CD8-positive, alpha-beta T cell (primary cell): ENCODE measurements at places on chromosomes 2 and 18. TPM values are rescaled to one million over a fixed set of nuclear protein-coding genes. Genes with fewer than 3 reads are reported as not detected.

The LIMS2 gene
- 2.8 TPM for total RNA-seq

The UGT1A4 gene
- total RNA-seq = not detected

The ABCG5 gene
- not detected for total RNA-seq

The CKAP2L gene
- 0.50 TPM for total RNA-seq

The SPOPL gene
- total RNA-seq = 15.7 TPM

- no peak for DNase-seq
Observed at GRCh38 chr18:56035546-56035945, 447.6 kb upstream of the TCF4 start.

- DNase-seq = no peak
Observed at GRCh38 chr2:235005603-235006259, 53.9 kb downstream of the SH3BP4 start.

DNA sequence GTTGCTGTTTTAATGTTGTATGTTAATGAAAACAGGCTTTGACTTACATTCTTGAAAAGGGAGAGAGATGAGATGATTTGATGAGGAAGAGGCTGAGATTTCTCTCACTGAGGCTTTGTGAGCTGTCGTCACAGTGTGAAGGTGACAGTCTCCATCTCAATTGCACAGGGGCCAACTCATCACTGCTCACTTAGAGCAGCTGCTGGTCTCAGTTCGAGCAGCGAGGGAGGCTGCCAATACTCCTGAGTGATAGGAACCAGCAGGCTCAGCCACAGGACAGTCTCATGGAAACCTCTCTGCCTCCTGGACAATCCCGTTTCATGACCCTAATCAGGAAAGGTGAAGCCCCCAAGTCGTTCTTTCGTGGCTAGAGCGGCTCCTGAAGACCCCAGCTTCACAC is 170.7 kb upstream of the SOX11 start:
- no peak for DNase-seq

GRCh38 chr2:85797921-85798320 is 44.1 kb downstream of the ATOH8 start:
- DNase-seq = no peak

DNA sequence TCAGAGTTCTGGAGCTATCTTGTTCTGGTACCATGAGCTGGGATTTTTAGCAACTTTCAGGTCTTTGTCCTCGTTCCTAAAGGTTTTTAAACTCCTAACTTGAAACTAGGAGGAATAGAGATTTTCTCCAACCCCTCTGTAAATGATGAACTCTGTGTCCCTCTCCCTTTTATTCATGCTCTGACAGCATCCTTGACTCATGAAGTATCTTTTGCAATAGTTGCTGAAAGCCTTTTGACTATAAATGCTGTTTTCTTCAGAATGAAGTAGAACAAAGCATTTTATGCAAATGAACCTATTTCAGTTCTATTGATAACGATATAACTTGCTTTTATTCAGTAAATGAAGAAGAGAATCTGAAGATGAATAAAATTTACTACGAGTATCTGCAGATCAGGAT is 17.0 kb upstream of the MAPRE2 start:
- no peak for DNase-seq

DNA sequence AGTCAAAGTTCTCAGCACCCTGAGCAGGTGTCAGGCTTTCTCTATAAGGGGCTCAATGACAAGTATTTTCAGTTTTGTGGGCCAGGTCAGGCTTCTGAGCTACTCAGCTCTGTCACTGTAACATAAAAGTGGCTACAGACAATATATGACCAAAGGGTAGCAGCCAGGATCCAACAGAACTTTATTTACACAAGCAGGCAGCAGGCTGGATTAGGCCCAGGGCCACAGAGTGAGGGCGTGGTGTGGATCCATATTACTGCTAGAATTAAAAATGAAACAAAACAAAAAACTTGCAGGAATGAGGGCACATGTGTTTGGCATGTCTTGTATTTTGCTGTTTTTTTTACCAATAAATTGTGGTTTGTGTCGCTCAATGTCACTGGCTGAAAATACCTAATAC is 143.7 kb downstream of the EIPR1 start:
- DNase-seq = no peak

DNA sequence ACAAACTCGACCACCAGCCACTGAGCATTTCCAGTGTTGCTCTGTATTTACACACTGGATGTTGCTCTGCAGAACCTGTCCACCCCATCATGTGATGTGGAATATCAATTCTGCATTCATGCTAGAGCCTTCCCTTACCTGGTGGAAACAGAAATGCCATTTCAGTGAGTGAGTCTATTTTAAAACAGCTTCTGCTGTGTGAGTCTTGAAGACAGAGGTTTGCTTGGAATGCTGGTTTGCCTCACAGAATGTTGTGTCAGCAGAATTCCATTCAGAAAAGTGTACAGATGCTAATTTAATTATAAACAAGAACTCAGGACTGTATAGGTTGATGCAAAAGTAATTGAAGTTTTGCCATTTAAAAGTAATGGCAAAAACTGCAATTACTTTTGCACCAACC is 118.3 kb downstream of the MAP3K20 start:
- DNase-seq = no peak

- DNase-seq = no peak
Observed at GRCh38 chr2:204628926-204629712, 83.8 kb downstream of the PARD3B start.
